ENCODE measurements at places on chromosomes 6 and 20. TPM values are rescaled to one million over a fixed set of nuclear protein-coding genes. Genes with fewer than 3 reads are reported as not detected.

- no peak for DNase-seq
Measured at GRCh38 chr20:23645575-23645974, 7.8 kb upstream of the CST3 start.

- DNase-seq = no peak
Measured at GRCh38 chr20:13205848-13206434, 15.1 kb upstream of the ISM1 start.

- no peak for DNase-seq
Measured at GRCh38 chr6:163806755-163807499, 392.4 kb downstream of the QKI start.

DNA sequence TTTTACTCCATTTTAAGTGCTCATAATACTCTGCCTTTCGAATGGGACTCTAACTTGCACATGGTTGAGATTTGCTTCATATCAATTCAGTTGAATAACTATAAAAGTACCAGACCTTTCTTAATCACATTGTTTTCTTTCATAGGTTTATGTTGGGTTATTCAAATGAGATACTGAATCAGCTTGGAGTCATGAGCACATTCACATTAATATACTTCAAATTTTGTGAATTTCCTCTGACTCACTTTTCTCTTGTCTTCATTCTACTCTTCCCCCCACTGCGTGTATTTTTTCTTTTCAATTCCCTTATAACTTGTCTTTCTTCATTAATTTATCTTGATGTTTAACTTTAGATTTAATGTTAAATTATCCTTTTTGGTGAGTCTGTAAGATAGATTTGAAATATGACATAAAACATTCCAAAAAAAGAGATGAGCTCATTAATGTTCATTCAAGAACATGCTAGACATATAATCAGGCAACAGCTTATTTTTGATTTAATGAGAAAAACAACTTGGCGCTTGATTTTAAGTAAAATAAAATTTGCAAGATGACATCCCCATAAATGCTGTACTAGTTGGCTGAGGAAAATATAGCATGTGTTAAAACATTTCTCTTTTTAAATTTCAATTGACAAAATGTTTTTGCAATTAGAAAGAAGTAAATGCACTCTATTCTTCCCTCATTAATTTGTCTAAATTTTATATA lies 736.0 kb downstream of the CD109 start:
- DNase-seq = no peak

GRCh38 chr20:32808438-32808837 lies 11.3 kb upstream of the MAPRE1 start:
- no peak for DNase-seq

GRCh38 chr6:132872923-132873322 lies 58.6 kb downstream of the RPS12 start:
- DNase-seq = no peak

DNA sequence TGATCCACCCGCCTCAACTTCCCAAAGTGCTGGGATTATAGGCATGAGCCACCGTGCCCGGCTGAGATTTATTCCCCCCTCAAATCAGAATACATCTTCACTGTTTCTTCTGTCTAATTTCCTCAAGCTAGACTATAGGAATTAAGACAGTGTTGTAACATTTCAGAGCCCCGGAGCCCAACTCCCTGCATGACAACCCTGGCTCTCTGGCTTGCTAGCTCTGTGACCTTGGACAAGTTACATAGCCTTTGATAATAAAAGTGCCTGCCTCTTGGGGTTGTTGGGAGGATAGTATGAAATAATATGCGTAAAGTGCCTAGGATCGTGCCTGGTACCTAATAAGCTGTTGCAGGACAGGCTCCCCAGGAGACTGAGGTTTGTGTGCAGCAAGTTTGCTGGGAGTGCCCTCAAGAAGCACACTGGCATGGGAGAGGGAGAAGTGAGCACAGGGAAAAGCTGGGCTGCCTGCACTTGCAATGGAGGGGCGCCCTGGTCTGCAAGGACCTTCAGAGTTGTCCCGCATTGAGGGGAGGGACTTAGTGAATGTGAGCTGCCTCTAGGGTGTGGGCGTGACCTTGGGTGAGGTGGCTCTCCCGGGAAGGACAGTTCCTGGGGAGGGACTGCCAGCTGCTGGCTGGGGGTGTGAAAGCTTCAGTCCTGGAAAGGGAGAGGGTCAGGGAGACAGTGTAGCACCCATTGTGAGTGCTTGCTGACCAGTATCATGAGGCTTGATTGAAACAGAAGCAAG lies 43.4 kb downstream of the TAF8 start:
- no peak for DNase-seq

DNA sequence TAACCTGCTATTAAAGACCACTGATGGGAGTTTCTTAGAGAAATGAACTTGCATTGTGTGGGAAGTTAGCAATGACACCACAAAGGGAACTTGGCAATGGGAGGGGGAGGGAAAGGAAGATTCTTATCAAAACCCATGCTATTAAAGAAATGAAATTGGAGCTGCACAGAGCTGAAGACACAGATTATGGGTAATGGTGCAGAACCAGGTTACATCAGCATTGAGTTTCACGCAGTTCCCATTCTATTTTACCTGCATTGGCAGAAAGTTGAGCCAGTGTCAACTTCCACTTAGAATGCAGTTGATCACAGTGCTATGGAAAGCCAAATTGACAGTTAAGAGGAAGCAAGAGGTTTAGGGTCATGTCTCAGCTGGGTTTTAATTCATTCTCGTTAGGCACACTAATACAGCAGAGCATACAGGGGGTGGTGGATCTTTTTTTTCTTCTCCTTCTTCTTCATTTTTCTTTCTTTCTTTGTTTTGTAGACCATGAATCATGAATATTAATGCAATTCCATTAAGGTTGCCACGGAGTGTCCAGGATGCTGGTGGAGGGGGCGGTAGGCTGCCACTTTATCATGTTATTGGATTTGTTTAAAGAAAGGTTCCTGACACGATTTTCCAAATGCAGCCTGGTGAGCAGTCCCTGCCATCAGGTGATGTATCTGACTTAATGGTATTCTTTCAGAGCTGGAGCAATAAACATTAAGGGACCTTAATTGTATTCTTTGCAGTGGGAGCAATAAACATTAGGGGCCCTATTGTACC lies 1092.0 kb upstream of the MAP3K7 start:
- DNase-seq = no peak

GRCh38 chr6:5054245-5054873 lies 30.8 kb upstream of the PPP1R3G start:
- DNase-seq = no peak

DNA sequence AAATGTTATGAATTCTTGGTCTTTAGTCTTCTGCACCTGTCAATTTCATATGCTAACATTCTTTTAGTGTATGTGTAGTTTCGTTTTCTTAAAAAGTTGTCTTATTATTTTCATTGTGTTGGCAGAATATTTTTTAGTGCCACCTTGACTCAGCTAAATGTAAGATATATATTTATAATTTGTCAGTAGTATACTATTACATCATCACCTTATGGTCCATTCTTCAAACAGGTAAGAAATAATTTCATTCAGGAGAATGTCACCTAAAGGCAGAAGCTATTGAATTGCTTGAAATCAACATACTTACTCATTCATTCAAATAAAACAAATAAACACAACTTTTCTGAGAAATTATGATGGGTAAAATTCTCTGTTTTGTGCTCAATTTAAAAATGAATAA lies 3.5 kb upstream of the STXBP5 start:
- no peak for DNase-seq

DNA sequence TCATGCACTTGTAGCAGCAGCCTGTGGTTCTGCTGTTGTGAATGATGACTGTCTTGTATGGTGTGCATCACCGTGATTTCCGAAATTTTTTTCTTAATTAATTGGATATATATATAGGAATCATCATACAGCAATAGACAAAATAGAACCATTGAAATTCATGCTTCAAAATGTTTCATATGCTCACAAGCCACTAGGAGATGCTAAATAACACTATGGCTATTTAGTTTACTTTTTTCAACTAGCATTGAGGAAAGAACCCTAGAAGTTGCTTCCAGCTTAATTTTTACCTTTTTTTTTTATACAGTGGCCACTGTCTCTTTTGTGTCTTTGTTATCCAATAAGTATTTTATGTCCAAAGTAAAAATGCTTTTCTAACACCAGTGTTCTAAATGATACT lies 485.4 kb downstream of the CDKAL1 start:
- DNase-seq = no peak

GRCh38 chr6:85461798-85462170 lies 11.9 kb downstream of the NT5E start:
- DNase-seq = no peak

- no peak for DNase-seq
Measured at GRCh38 chr6:39824030-39824926, 32.1 kb downstream of the DAAM2 start.

- no peak for DNase-seq
Measured at GRCh38 chr20:32240205-32240604, 32.5 kb downstream of the POFUT1 start.

- DNase-seq = no peak
Measured at GRCh38 chr6:157985378-157986155, 3.9 kb downstream of the SYNJ2 start.

DNA sequence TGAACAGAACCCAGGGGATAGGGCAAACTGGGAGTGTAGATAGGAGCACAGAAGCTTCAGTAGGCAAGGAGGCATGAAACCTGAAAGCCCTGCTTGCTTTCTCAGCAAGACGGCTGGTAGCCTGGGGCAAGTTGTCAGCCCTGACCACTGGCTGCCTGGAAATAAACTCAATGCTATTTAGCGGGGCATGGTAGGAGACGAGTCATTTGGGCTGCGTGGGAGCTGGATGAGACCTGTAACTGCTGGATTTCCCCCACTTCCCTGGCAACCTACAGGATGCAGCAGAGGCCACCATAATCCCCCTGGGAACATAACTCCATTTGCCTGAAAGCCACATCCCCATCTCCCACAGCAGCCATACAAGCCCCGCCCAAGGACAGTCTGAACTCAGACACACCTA lies 332.6 kb upstream of the TBX18 start:
- no peak for DNase-seq

DNA sequence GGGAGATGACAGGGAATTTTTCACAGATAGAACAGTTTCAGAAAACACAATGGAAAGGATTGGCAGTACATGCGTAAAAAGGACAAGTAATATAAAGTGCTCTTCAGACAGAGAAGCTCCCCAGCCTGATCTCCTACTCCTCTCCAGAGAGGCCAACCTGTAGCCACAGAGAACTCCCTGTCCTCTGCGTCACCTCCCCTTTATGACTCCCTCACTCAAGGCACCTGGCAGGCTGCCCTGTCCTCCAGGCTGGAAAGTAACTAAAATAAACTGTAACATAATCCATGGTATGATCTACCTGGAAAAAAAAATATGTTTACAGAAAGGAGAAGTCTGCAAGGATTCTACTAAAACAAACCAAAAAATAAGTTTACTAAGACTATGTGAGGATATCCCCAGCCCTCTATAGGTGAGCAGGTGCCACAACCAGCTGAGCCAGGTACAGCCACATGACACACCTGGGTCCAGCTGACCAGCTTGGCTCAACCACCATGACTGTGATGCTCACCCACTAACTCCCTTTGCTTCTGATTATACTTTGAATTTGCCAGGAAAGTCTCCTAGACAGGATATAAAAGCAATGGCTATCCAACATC lies 29.2 kb downstream of the MBOAT1 start:
- no peak for DNase-seq

DNA sequence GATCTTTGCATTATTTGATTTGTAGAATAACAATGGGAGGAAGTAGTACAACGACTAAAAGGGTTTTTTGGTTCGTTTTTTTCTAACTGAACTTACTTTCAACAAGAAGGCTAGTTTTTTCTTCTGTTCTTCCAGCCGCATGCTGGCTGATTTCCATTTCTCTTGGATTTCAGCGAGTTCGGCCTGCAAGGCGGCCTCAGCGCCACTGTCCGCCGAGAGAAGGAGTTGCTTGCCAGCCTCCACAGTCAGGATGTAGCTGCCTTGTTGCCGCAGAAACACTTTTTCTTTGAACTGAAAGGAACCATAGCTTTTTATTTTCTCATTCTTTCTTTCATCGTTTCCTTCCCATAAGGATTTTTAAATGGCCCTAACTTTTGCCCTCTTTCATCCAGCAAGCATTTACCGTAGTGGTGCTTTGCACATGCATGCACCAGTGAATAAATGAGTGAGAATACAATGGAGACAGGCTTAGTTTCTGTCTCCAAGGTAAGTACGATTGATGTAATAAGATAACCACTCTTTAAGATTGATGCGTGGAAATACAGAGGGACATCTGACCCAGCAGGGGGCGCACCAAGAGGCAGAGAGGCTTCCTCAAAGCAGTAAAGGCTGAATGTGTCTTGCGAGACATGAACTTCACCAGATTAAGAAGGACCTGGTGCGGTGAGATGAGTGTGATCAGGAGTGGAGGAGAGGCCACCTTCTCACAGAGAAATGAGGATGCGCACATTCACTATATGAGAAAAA lies 398.8 kb downstream of the ESR1 start:
- no peak for DNase-seq

DNA sequence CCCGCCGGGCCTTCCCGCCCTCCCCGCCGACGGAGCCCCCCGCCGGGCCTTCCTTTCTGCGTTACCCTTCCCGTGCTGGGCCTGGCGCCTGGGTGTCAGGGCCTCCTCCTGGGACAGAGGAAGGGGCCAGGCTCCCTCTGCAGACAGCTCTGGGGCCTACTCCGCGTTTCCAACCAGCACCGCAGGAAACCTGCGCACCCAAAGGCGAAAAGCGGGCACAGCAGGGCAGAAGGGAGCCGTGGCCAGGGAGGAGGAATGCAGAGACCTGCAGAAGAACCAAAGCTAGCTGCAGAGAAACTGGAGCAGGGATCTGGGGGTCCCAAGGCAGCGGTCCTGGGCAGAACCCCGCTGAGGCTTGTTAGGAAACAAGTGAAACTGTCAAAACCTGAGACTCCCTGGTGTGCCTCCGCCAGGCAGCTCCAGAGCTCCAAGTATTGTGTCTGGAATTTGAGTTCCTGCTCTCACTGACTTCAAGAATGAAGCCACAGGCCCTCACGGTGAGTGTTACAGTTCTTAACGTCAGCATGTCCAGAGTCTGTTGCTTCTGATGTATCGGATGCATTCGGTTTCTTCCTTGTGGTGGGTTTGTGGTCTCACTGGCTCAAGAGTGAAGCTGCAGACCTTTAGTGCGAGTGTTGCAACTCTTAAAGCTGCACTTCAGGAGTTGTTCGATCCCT lies 33.3 kb downstream of the IRF4 start:
- DNase-seq = no peak

- DNase-seq = no peak
Measured at GRCh38 chr6:74402781-74403180, 706.8 kb downstream of the CD109 start.

- no peak for DNase-seq
Measured at GRCh38 chr6:97312241-97312640, 29.2 kb upstream of the MMS22L start.

Gene OXT
- 0.47 TPM for polyA plus RNA-seq

Gene LAMA2
- 151 TPM for polyA plus RNA-seq

Gene FAM217A
- 0.96 TPM for polyA plus RNA-seq

Gene VSTM2L
- polyA plus RNA-seq = 3.5 TPM

Gene FRK
- polyA plus RNA-seq = 0.30 TPM

Gene LY6G5C
- 2.7 TPM for polyA plus RNA-seq

Gene RIPOR2
- polyA plus RNA-seq = 29.3 TPM

Gene TREML1
- polyA plus RNA-seq = 0.38 TPM

Gene VGLL2
- 93.8 TPM for polyA plus RNA-seq

Gene TTK
- polyA plus RNA-seq = 6.4 TPM

Gene ME1
- polyA plus RNA-seq = 1.6 TPM

All from forelimb muscle (tissue), 1 donor.